Mesothelial cell of epicardium (in vitro differentiated cells): ENCODE measurements at places on chromosomes 16 and 17. TPM values are rescaled to one million over a fixed set of nuclear protein-coding genes. Genes with fewer than 3 reads are reported as not detected.

- DNase-seq, result no peak
These were observed 20.5 kb downstream of the CDC42EP4 start for GRCh38 chr17:73291260-73291801.

DNA sequence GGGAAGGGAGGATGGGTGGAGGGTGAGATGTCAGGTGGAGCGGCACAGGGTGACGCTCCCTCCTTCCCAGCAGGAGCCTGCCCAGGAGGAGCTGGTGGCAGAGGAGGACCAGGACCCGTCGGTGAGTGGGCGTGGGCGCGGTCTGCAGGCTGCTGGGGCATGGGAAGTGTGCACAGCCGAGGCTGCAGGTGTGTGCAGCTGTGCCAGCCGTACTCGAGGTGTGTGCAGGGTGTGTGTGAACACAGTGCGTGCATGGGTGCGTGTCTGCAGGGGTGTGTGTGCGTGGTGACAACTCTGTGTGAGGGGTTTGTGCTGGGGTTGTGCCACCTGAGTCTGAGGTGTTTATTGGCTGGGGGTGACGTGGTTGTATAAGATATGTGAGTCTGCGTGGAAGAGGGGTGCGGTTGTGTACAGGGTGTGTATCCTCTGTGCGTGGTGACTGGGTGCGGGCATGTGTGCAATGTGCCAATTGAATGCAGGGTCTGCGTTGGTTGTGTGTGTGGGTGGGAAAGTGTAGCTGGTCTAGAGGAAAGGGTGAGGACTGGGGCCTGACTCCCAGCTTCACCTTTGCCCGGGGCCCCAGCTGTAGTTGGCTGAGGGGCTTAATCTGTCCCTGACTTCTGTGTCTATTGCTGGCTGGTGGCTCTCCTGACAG, 670 bp downstream of the TNFSF12 start:
- no peak for DNase-seq

The CDIP1 gene
- total RNA-seq, result 24.2 to 28.2 TPM (median 27.0 TPM) in 3 replicates

- no peak for DNase-seq
These were observed 4.5 kb downstream of the AXIN2 start for GRCh38 chr17:65556910-65557348.

DNA sequence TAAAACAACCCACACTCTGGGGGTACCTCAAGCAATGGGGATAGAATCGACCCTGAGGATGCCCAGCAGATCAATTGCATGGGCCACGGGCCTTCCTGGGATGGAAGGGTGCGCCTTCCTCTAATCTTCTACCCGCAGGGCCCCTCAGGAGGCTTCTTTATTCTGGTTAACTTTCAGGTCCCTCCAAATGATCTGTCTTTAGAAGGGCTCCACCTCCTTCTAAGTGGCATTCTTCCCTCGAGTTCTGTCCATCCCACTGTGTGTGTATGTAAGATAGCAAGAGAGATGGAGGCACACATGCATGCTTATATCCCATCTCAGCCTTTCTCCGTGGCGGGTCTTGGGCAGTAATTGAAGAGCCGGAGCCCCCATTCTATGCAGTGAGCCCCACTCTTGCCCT, 125.7 kb downstream of the MRM1 start:
- DNase-seq, result no peak
